ENCODE measurements at places on chromosomes 3 and 15.

GRCh38 chr3:61861410-61861809 lies 300.0 kb downstream of the PTPRG start:
- DNase-seq = no peak

DNA sequence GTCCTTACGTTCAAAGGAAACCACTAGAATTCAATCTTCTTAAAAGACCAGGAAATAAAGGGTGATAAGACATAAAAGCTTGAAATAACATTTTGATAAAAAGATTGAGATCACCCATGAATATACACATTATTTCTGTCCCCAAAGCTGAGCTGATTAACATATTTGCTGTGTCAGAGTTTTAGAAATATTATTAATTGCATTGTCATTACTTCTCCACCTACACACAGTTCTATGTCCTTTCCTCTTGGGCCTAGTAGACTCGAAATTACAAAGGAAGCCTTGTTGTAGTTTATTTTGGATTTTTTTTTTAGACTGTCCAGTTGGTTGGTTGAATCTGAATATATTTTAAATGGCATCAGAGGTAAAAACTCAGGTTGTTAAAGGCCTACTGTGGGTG lies 81.0 kb upstream of the NR2E3 start:
- DNase-seq = no peak

DNA sequence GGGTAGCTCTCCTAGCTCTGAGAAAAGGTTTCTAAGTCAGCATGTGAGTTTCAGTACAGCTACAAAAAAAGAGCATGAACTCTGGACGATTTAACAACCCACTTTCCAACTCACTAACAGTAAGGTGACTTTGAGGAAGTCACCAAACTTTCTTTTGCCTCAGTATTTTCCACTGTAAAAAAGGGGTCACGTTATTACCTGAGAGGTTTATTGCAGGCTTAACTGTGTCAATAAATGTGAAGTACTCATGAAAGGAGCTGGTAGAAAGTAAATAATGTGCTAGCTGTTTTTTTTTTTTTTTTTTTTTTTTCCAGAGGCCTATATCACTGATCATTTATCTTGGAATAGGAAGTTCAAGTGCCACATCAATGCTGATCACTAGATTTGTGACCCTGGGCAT lies 89.3 kb downstream of the PLSCR2 start:
- no peak for DNase-seq

- no peak for DNase-seq
These were observed 9.1 kb downstream of the VPS13C start for GRCh38 chr15:62051166-62051565.

GRCh38 chr3:143571548-143571947 lies 276.7 kb downstream of the SLC9A9 start:
- DNase-seq = peak; percentile 43

- peak; percentile 40 for DNase-seq
These were observed 479.8 kb downstream of the NAALADL2 start for GRCh38 chr3:175338775-175339535.

DNA sequence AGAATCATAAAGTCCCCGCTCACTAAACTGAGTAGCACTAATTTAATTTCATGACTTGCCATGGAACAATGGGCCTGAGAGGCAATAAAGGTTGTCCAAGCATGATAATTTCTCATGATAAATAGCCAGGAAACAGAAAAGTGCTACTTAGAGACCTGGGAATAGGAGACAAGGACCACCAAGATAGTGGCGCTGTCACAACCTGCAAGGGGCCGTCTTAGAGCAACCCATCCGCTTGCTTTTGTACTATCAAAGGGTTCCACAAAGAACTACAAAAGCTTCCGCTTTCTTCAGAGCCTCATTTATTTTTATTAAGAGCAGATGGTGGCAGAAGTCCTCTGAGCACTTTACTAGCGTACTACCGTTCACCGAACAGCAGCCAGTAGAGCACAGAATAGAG lies 421.7 kb upstream of the GRM7 start:
- DNase-seq = no peak

- DNase-seq = no peak
These were observed 156.7 kb downstream of the RAB11A start for GRCh38 chr15:66025972-66026371.

DNA sequence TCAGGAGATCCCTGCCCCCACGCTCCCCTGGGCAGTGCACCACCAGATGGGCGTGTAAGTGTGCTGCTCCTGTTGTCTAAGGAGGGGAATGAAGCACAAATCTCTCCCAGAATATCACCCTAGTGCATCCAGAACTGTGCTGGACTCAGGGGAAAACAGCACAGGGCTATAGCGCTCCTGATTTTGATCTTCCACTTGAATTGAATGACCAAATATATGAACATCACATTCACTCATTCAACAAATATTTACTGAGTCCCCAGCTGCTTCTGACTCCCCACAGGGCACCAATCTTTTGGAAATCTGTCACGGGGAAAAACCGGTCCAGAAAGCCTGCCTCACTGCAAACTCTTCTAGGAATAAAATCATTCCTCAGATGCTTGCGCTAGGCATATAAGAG lies 2.4 kb downstream of the CPLX3 start:
- DNase-seq = no peak

GRCh38 chr3:187267306-187267705 lies 24.2 kb downstream of the MASP1 start:
- DNase-seq = no peak

GRCh38 chr15:73991726-73992593 lies at the start of gene STOML1:
Gene STOML1, minus strand, starts transcription at chr15:73992295. Its CDS starts 72 bp downstream, at chr15:73992223.
- peak; percentile 90 for DNase-seq

Data from LHCN-M2 (cell line).